ENCODE measurements at places on chromosomes 5 and 9.

DNA sequence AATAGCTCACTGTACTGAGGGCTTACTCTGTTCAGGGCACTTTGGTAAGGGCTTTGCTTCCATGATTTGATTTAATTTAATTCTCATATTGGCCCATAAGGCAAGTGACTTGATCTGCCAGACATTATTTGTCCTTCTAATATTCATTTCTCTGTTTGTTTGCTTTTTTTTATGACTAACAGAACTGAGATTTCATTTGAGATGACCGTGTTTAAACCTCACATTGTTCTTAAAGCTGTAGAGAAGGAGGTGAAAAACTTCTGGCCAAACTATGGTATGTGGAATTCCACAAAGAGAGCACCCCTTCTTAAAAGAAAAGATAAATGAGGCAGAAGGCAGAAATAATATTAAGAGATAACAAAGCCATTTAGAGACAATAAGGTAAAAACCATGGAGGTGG is 775.6 kb upstream of the ACO1 start:
- DNase-seq, result no peak

DNA sequence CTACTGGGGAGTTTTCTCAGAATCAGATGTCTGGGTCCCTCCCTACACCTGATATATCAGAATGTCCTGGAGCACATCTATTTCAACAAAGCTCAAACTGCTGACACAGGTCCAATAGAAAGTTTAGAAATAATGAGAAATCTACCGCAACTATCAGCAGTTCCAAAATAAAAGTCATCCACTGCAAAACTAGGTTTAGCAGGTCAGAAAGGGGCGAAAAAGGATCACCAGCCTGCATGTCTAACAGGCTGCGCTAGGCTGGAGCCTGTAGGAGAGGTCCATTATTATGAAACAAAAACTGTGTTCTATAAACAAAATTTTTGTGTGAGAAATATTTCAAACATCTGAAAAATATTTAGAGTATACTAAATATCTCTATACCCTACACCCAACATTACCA is 84.1 kb upstream of the RNF38 start:
- DNase-seq, result no peak

DNA sequence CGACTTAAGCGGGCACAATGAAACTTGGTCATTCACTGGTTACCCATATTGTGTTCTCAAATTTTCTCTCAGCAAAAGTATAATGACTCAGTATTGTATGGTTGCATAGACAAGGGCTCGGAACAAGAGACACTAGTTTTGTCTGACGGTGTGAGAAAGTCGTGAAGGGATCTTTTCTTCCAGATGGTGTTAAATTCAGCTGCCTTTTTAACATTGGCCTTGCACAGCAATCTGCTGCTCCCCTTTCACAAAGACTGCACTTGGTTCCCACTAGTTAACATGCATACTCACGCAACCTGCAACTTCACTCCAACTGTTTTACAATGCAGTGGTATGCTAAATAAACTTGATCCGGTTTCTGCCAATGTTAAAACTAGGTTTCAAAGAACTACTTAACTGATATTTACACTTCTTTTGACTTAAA is 219.2 kb downstream of the MEF2C start:
- no peak for DNase-seq

- DNase-seq, result no peak
These were observed 335 bp downstream of the GALNT12 start for GRCh38 chr9:98807814-98808195.

GRCh38 chr9:114592356-114592755 is 4.8 kb downstream of the ATP6V1G1 start:
- DNase-seq, result peak; percentile 26

DNA sequence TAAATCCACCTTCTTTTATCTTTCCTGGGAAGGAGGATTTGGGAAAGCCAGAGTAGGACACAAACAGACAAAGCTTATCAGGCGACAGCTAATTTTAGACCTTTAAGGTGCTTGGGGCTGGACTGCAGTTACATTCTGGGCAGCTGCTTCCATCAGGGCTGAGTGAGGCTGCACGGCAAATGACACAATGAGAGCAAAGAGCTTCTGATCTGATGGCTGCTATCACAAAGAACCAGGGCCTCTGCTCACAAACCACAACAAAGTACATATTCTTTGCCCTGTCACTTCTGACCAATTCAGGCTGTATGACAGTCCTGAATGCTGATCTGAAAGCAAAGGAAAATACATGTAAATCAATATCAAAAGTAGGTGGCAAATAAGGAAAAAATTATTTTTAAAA is 93.1 kb downstream of the MRPS27 start:
- no peak for DNase-seq

DNA sequence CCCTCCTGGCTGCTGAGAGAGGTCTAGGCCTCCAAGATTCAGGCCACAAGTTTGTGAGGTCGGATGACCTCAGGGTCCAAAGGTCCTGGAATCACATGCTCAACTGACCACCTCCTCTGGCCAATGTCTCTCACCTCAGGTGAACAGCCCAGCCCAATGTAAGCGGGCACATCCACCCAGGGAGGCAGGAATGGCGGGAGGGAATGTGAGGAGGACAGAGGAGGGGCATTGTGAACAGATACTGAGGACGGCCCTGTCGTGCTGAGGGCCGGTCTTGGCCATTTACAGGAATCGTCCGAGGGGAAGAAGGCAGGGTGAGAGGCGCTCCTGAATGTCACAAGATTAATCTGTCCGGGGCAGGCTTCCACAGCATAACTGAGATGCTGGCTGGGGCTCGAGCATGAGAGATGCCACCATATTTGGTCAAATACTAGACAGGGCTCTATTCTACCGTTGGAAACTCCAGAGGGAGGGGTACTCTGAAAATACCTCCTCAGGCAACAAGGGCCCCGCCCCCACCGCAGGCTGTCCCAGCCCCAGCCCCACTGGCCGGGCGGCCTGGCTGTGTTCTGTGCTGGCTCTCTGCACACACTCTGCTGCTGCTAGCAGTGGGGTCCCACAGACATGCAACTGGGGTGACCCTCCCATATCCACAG is 1.5 kb upstream of the IL17B start:
- no peak for DNase-seq

DNA sequence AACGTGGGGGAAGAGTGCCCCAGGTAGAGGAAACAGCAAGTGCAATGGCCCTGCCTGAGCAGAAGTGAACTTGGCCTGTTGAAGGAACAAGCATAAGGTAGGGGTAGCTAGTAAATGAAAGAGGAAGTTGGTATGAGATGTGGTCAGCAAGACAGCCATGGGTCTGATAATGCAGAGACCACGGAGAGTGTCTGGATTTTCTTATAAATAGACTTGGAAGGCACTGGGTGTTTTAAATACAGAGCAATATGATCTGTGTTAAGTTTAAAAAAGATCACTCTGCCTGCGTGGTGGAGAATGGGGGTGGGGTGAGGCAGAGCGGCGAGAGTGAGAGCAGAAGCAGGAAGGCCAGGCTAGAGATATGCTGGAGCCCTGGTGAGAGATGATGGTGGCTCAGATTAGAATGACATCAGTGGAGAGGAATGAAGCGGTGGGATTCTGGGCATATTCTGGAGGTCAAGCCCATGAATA is 4.2 kb downstream of the ADAM19 start:
- DNase-seq, result peak; percentile 93

DNA sequence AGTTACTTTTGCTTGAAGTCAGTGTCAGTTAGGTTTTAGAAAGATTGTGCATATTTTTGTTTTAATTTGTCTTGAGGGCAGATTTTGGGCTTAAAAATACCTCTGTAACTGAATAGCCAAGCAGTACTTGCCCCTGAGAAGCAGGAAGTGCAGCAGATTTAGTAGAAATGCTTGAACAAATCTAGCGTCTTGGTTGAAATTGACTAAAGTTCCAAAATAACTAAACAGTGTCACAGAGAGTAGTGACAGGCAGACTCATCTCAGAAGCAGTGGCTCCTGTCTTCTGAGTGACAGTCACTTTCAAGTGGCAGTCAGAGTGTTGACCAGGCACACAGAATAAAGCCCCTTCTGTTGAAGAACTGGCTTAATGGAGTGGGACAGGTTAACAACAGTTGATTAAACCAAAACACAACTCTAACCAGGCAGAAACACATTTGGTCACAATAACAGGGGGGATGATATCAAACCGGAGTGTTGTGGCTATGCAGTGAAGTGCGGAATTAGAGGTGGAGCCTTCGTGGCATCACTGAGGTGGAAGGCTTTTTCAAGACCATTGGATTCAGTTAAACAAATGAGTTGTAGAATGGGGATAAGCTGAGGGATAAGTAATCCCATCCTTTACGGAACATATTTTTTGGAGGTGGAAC is 29.1 kb downstream of the TRIO start:
- no peak for DNase-seq

DNA sequence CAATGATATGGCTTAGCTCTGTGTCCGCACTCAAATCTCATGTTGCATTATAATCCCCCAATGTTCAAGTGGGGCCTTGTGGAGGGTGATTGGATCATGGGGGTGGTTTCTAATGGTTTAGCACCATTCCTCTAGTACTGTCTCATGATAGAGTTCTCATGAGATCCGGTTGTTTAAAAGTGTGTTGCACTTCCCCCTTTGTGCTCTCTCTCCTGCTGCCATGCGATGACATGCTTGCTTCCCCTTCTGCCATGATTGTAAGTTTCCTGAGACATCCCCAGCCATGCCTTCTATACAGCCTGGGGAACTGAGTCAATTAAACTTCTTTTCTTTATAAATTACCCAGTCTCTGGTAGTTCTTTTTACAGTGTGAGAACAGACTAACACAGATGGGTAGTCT is 427.1 kb downstream of the CHSY3 start:
- DNase-seq, result no peak

GRCh38 chr9:20646656-20647055 is 24.4 kb upstream of the MLLT3 start:
- no peak for DNase-seq

DNA sequence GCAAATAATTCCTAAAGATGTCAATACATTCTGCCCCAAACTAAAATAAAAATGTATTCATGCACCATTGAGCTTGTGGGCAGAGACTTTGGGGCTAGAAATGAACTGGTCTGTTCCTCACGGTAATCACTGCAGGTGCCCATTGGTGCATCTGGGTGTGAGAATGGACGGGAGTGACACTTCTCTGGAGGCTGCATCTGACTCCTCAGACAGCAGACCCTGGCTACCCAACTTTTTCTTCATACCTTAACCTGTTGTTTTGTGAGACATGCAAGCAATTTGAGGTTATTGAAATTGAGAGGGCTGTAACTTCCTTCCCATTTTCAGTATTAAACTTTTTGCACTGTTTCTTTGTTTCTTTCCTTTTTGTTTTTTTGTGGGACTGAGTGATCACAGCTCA is 333.4 kb downstream of the ICE1 start:
- no peak for DNase-seq

GRCh38 chr5:97231025-97231636 is 48.1 kb upstream of the RIOK2 start:
- peak; percentile 75 for DNase-seq

DNA sequence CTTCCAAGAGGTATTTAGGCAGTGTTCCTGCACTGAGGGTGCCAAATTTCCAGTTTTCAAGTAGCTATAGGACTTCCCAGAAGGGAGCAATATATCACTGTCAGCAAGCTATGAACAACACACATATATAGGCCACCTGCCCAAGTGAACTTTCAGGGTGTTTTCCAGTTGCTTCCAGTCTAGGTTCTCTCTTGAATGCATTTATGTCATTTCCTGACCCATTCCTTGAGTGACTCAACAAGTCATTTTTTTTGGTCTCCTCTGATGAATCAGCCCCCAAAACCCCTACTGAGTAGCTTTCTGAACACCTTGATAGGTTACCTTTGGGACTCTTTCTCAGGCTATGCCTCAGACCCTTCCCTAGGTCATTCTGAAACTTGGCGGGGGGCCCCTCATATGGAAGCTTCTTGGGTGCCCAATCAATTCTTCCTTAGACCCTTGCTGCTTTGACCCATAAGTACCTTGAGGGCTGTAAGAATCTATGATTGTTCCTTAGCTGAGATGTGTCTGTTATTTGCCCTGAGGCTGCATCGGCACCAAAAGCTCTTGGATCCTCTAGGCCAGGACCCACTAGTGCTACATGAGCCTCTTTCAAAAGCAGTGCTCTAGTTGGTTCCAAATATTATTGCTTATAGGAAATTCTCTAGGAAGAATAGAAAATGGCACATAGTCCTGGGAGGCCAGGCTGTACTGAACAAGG is 12.4 kb downstream of the DNAJB5 start:
- peak; percentile 45 for DNase-seq

- DNase-seq, result peak; percentile 26
These were observed 379.8 kb downstream of the TRIM36 start for GRCh38 chr5:114789773-114790402.

DNA sequence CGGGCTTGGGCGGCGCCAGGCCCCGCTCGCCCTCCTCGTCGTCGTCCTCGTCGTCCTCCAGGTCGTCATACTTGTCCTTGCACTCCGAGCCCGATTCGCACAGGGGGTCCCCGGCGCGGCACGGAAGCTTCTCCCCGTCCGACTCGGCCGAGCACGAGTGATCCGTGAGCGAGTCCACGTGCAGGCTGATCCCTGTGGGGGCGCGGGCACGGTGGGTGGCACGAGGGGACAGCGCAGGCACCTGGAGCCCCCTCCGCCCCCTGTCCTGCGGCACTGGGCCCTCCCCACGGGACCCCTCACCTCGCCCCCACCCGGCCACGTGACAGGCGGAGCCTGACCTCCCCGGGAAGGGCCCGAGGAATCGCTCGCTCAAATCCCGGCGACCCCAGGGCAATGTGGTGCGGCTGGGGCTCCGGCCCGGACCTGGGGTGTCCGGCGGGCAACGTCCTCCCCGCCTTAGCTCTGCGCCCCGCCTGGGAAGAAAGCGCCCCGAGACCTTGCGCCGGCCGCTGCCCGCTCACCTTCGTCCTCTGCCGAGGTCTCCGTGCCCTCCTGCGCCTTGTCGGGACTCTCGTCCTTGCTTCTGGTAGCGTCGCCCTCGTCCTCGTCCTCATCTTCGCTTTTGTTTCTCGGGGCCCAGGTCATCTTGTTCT is 2.5 kb downstream of the IRX2 start:
- peak; percentile 44 for DNase-seq

DNA sequence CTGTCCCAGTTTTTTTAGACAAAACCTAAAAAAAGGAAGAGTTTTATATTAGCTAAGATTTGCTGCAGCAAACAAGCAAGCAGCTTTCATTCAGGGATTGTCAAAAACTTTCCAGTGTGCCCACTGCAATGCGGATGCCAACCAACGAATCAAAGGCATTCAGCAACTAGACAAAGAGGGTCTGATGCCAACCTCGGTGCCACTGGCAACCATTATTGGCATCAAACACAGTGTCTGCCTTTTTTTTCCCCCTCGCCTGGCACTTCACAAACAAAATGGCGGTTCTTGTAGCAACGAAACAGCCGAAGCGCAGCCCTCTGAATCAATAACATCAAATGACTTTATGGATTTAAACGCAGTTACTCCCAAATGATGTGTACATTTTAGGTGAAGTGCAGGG is 10.4 kb downstream of the NFIB start:
- no peak for DNase-seq

DNA sequence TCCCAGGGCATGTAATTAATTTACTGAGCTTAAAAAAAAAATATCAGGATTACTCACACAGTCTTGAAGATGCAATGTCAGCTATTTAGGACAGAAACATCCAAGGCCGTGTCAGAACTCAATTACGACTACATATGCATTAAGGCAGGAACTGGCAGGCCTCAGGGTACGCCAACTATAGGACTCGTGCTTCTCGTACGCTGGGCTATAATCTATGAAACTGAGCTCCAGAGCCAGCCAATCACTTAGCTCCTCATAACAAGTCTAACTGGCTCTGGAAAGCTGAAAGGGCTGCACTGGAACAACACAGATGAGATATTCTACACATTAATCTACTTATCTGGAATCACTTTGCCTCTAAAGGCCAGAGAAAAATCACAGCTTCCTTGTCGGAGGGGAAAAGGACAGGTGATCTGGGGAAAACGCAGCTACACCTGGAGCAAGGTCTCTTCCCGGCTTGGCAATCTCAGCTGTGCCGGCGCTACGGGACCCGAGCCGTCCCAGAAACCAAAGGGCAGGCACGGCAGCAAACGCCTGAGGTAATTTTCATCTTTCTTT is 212.0 kb downstream of the DEPDC1B start:
- peak; percentile 56 for DNase-seq
